ENCODE measurements at places on chromosomes 16 and 17. TPM values are rescaled to one million over a fixed set of nuclear protein-coding genes. Genes with fewer than 3 reads are reported as not detected.

- DNase-seq = peak; percentile 61
Measured at GRCh38 chr17:50841949-50842354, 6.6 kb downstream of the WFIKKN2 start.

- DNase-seq = peak; percentile 29
Measured at GRCh38 chr16:46691726-46692125, 2.3 kb downstream of the ORC6 start.

Gene KCNH6
- not detected for total RNA-seq

- no peak for DNase-seq
Measured at GRCh38 chr16:11016524-11016988, 72.2 kb downstream of the CLEC16A start.

Gene TERB1
- 0.17 TPM for total RNA-seq
